ENCODE measurements at places on chromosomes 13 and 19. TPM values are rescaled to one million over a fixed set of nuclear protein-coding genes. Genes with fewer than 3 reads are reported as not detected.

DNA sequence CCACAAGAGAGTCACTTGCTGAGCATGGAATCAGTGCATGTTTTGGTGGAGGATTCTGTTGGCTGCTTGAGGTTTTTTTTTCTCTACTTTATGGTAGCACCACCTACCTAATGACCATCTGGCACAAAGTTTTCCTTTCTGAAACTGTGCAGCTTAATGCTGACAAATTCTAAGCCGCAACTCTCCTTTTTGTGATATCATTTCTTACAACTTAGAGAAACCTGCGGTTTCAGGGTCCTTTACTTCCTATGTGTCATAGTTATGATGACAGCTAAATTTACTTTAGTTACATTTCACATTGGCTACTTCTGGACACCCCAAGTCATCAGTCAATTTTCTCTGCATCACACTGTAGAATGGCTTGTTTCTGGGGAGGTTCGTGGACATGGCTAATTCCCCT, 115.4 kb upstream of the TMTC4 start:
- DNase-seq = no peak
- H3K4me1 ChIP-seq = peaks cover 5% of the 10 kb centered on the region
- H3K4me3 ChIP-seq = no peak overlapping the region
- H3K27me3 ChIP-seq = no peaks in the 10 kb centered on the region

GRCh38 chr19:504616-505015, 2.7 kb upstream of the TPGS1 start:
- DNase-seq = no peak
- H3K27me3 ChIP-seq = no peaks in the 10 kb centered on the region
- no peaks in the 10 kb centered on the region for H3K36me3 ChIP-seq
- peaks cover 20% of the 10 kb centered on the region for H3K4me1 ChIP-seq

DNA sequence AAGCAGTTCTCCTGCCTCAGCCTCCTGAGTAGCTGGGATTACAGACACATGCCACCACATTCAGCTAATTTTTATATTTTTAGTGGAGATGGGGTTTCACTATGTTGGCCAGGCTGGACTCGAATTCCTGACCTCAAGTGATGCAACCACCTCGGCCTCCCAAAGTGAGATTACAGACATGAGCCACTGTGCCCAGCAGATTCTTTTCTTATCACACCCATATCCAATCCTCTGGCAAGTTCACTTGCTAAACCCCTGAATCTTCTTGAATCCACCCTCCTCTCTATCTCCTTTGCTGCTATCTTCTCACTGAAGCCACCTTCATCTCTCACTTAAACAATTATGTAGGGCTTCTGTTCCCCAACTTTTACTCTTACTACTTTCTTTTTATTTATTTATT, 17.5 kb downstream of the TMEM143 start:
- no peaks in the 10 kb centered on the region for H3K4me1 ChIP-seq
- H3K4me3 ChIP-seq = no peak overlapping the region
- no peak overlapping the region for H3K27ac ChIP-seq
- H3K27me3 ChIP-seq = no peaks in the 10 kb centered on the region
- DNase-seq = no peak

DNA sequence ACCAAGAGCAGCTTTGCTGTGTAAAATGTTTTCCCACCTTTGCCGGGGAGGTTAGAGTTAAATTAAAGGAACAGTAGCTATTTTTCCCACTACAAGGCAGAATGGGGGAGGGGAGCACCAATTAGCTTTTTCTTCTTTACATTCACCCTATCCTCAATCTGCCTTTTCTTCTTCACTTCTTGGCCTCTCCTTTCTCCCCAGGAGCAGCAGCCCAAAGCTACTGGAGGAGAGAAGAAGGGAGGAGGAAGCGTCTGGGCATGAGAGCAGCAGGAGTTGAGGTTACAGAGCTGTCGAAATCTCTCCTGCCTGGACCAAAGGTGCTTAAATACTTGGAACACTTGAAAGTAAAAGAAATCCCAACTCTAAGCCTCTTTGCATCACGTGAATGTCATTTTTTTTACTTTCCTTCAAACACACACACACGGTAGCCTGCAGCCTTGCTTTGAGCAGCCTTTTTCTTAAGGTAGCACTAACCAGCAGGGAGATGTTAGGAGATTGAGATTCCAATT, 39.0 kb upstream of the WASF3 start:
- no peaks in the 10 kb centered on the region for H3K27me3 ChIP-seq
- no peaks in the 10 kb centered on the region for H3K36me3 ChIP-seq
- DNase-seq = no peak
- H3K27ac ChIP-seq = no peak overlapping the region
- no peak overlapping the region for H3K4me3 ChIP-seq

DNA sequence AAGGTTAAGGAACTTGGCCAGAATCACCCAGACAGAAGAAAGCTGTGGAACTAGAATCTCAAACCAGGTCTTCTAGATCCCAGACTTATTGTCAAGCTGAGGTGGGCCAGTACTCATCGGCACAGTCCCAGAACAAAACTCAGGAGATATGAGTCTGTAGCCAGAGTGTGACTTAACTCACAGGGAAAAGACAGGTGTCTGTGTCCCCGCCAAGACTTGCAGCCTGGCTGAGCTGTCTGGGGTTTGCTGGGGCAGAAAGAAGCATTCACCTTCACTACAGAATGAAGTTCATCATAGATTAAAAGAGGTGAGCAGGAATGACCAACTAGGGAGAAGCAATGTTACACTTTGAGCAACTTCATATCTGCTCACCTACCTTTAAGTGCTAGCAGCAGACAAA, 257.2 kb downstream of the FOXO1 start:
- no peaks in the 10 kb centered on the region for H3K27me3 ChIP-seq
- no peaks in the 10 kb centered on the region for H3K4me1 ChIP-seq
- no peak overlapping the region for H3K27ac ChIP-seq
- no peak for DNase-seq
- H3K4me3 ChIP-seq = no peak overlapping the region
- no peaks in the 10 kb centered on the region for H3K36me3 ChIP-seq

DNA sequence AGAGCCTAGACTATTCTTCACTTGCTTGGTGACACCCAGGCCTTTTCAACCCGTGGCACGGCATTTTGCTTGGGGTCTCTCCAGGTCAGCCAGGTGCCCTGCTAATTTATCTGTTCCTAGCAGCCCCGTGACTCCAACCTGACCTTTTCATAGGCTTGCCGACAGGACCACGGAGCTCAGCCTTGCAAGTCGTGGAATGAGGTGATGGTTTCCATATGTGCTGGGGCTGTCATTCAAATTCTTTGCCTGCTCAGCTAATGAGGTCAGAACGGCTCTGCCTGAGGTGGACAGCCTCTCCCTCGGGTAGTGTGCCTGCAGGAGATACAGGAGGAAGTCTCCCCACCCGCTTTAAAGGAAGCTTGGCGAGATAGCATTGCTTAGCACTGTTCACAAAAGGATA, 61.0 kb downstream of the SHISA2 start:
- DNase-seq = no peak
- no peaks in the 10 kb centered on the region for H3K36me3 ChIP-seq
- H3K4me3 ChIP-seq = no peak overlapping the region
- H3K27ac ChIP-seq = no peak overlapping the region
- no peaks in the 10 kb centered on the region for H3K4me1 ChIP-seq

- DNase-seq = peak; percentile 59
- H3K36me3 ChIP-seq = no peaks in the 10 kb centered on the region
- H3K27me3 ChIP-seq = no peaks in the 10 kb centered on the region
Measured at GRCh38 chr19:46408664-46409039, 4.7 kb downstream of the CCDC8 start.

DNA sequence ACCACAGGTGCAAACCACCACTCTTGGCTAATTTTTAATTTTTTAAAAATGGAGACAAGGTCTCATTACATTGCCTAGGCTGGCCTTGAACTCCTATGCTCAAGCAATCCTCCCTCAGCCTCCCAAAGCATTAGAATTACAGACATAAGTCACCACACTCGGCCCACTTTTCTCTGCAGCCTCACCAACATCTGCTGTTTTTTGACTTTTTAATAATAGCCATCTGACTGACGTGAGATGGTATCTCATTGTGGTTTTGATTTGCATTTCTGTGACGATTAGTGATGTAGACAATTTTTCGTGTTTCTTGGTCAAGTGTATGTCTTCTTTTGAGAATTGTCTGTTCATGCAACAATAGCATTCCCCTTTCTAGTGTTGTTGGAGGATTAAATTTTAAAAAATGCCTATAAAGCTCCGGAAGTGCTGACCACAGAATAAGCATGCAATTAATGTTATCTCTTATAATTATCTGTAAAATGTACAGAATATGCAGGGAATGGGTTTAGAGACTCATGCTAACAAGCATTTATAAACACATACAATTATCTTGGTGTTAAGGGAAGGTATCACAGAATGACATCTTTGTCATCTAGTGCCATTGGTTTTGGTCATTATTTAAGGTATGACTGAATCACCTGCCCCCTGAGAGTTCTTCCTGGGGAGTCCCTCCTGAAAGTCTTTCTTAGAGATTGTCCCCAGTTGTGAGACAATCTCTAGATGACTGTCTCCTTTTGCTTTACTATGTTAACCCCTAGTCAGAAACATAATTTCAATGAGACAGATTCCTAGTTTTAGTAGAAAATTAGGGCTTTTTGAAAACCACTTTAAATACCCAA, 118.5 kb upstream of the SERTM1 start:
- H3K27ac ChIP-seq = no peak overlapping the region
- H3K4me3 ChIP-seq = no peak overlapping the region
- DNase-seq = no peak
- no peaks in the 10 kb centered on the region for H3K27me3 ChIP-seq
- H3K4me1 ChIP-seq = no peaks in the 10 kb centered on the region
- no peaks in the 10 kb centered on the region for H3K36me3 ChIP-seq

GRCh38 chr19:39031368-39032062, 834 bp downstream of the FBXO27 start:
- no peaks in the 10 kb centered on the region for H3K36me3 ChIP-seq
- peak overlapping the region; percentile 81 for H3K27ac ChIP-seq
- H3K27me3 ChIP-seq = no peaks in the 10 kb centered on the region
- H3K4me3 ChIP-seq = peak overlapping the region; percentile 67
- H3K4me1 ChIP-seq = peaks cover 22% of the 10 kb centered on the region
- peak; percentile 100 for DNase-seq

DNA sequence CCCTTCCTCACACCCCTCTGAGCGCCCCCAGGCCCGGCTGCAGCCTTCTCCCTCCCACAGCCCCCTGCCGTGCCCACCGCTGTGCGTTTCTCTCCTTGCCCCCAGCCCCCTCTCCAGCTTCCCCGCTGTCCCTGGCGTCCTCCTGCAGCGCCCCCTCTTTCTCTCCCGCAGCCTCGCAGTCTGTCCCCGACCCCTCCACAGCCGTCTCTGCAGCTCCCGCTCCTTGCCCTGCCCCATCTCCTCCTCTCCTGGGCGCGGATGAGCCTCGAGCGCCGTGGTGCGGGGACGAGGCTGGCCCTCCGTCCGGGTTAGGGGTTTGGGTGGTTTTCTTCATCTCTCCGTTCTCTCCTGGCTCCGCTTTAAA, 1.1 kb downstream of the KMT5C start:
- H3K4me1 ChIP-seq = peaks cover 26% of the 10 kb centered on the region
- H3K36me3 ChIP-seq = no peaks in the 10 kb centered on the region
- no peaks in the 10 kb centered on the region for H3K27me3 ChIP-seq
- DNase-seq = peak; percentile 20
- peak overlapping the region; percentile 98 for H3K4me3 ChIP-seq

- H3K27ac ChIP-seq = no peak overlapping the region
- no peaks in the 10 kb centered on the region for H3K4me1 ChIP-seq
- no peak overlapping the region for H3K4me3 ChIP-seq
- no peaks in the 10 kb centered on the region for H3K36me3 ChIP-seq
- no peak for DNase-seq
Measured at GRCh38 chr13:62130062-62130970, 714.7 kb upstream of the PCDH20 start.

DNA sequence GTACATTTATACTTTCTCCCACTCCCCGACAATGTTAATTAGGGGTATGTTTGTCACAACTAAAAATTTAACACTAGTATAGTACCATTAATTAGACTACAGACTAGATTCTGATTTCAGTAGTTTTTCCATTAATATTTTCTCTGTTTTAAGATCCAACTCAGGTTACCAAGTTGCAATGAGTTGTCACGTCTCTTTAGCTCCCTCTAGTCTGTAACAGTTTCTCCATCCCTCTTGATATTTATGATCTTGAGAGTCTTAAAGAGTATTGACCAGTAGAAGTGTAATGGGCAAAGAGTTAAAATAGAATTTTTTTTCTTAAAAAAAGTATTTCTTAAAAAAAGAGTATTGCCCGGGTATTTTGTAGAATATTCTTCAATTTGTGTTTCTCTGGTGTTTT, 598.1 kb downstream of the TBC1D4 start:
- no peaks in the 10 kb centered on the region for H3K27me3 ChIP-seq
- H3K27ac ChIP-seq = no peak overlapping the region
- no peaks in the 10 kb centered on the region for H3K4me1 ChIP-seq
- H3K36me3 ChIP-seq = no peaks in the 10 kb centered on the region

GRCh38 chr13:74424455-74424854, 290.3 kb upstream of the KLF12 start:
- no peaks in the 10 kb centered on the region for H3K27me3 ChIP-seq
- H3K4me1 ChIP-seq = no peaks in the 10 kb centered on the region
- H3K27ac ChIP-seq = no peak overlapping the region
- H3K36me3 ChIP-seq = no peaks in the 10 kb centered on the region
- no peak for DNase-seq

- no peak overlapping the region for H3K4me3 ChIP-seq
- H3K27me3 ChIP-seq = no peaks in the 10 kb centered on the region
- H3K36me3 ChIP-seq = no peaks in the 10 kb centered on the region
- DNase-seq = no peak
Measured at GRCh38 chr13:93730780-93731179, 504.2 kb downstream of the GPC6 start.

GRCh38 chr13:94195715-94196114, 283.8 kb downstream of the DCT start:
- no peak overlapping the region for H3K27ac ChIP-seq
- H3K4me1 ChIP-seq = no peaks in the 10 kb centered on the region
- no peaks in the 10 kb centered on the region for H3K27me3 ChIP-seq
- no peaks in the 10 kb centered on the region for H3K36me3 ChIP-seq
- DNase-seq = no peak

DNA sequence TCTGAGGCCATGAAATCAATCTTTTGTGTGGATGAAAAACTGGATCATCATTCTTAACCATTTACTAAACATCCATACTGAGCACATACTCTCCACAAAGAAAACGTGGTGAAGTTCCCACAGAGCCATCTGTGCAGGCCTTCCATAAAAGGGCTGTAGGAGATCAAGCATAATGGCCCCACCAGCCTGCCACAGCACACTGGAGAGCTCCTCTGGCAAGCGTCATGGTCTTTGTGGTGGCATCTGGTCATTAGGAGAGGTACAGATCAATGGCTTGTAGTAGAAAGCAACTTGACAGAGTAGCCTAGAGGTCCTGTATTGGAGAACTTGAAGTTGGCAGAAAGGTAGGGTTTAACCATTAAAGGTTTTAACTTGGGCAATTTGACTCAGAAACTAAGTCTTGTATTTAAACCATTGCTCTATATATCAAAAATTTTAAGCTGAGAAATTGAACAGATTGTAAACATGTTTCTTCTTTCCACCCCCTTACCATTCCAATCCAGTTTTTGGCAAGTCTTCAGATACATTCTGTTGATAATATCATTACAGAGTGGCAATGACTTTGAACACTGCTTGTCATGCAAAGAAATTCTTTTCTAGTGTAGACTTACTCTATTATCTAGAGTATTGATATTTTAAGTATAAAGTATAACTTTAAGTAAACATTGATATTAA, 128.3 kb downstream of the LMO7 start:
- no peaks in the 10 kb centered on the region for H3K36me3 ChIP-seq
- no peak for DNase-seq
- H3K4me3 ChIP-seq = no peak overlapping the region
- H3K27ac ChIP-seq = peak overlapping the region; percentile 89
- H3K4me1 ChIP-seq = peaks cover 36% of the 10 kb centered on the region
- H3K27me3 ChIP-seq = no peaks in the 10 kb centered on the region

GRCh38 chr13:40993987-40994386, 25.1 kb downstream of the ELF1 start:
- H3K27ac ChIP-seq = peak overlapping the region; percentile 66
- peak; percentile 79 for DNase-seq
- no peaks in the 10 kb centered on the region for H3K36me3 ChIP-seq
- no peaks in the 10 kb centered on the region for H3K27me3 ChIP-seq

The CLIP3 gene
- total RNA-seq = 3.3 TPM

The GNG7 gene
- total RNA-seq = 5.7 TPM

The NCR1 gene
- total RNA-seq = not detected

Measured in body of pancreas (tissue), 4 donors.